Osteocyte (in vitro differentiated cells): ENCODE measurements at places on chromosomes 6 and 20.

DNA sequence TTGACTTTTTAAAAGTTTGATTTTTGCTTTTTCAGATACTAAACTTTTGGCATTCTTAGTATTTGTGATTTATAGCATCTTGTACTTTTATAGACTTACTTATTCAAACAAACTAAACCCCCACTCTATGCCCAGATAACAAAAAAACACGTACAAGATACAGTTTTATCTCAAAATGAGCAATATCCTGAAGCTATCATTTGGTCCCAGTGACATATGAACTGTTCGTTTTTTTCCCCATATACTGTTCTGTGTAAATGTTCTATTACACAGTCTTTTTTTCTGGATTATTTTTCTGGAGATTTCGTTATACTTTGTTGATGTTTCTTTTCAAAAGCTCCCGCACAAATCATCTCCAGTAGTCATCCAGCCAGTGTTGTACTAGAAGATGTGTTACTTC, 27.3 kb upstream of the SERINC3 start:
- no peak for DNase-seq

- DNase-seq: no peak
Observed at GRCh38 chr20:61895016-61895415, 170.7 kb downstream of the TAF4 start.

DNA sequence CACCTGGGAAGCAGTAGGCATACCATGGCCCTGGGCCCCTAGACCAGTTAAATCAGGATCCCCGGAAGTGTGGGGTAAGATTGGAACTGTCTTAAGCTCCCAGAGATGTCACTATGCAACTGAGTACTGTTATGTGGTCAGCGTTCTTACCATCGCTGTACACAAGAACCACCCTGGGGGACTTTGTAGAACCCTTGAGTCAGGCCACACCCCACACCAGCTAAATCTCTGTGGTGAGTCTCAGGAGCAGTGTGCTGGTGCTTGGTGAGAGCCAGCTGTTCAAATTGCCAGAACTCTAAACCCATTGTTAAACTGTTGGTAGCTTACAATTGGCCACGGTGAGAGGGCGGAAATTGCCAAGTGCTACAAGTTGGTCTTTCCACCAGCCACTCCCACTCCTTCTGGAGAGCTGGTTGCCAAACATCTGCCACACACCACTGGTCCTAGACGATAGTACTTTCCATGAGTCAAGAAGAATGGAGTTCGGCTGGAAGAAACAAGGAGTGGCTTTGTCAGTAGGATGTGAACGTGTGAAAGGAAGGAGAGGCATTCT, 80.5 kb upstream of the SYNDIG1 start:
- no peak for DNase-seq

DNA sequence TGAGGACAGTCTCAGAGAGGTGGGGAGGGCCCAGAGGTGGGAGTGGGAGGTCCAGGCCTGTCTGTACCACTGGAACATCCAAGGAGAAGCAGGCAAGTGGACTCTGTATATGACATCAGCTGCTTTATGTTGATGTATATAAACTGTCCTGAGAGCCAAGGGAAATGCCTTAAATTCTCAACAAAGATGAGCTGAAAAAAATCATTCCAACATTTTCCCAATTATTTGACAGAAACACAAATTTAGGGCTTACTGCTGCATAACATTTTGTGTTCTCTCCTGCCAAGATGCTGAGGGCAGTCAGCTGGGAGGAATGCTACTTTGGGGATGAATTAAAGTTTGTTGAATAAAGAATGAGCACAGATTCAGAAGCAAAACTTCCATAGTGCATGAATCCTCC, 52.8 kb downstream of the FOXC1 start:
- DNase-seq: no peak

DNA sequence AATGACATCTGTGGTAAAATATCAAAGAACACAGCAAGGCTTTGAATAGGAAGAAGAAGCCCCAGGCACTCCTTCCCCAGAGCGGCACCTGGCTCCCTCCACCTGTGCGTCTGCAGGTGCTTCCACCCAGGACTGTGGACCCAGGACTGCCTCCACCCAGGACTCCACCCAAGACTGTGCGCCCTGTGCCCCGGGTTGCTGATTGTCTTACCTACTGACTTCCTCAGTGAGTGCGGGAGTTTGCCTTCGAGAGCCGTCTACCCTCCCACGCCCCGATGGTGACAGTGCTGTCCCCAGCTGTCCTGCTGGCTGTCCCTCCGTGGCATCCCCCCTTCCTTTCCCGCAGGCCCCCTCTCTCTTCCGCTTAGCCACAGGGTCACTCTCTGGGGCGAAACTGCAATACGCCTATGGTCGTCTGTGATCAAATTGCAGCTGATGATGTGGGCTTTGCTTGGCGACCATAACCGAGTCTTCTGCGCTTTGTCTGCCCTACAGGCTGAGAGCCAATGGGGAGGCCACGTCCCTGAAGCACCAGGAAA, 52.1 kb downstream of the IRF4 start:
- DNase-seq: no peak
